Foreskin keratinocyte (primary cell): ENCODE measurements at places on chromosomes 2 and 18.

GRCh38 chr2:143877056-143877455 is 642.9 kb downstream of the ZEB2 start:
- DNase-seq, result no peak

DNA sequence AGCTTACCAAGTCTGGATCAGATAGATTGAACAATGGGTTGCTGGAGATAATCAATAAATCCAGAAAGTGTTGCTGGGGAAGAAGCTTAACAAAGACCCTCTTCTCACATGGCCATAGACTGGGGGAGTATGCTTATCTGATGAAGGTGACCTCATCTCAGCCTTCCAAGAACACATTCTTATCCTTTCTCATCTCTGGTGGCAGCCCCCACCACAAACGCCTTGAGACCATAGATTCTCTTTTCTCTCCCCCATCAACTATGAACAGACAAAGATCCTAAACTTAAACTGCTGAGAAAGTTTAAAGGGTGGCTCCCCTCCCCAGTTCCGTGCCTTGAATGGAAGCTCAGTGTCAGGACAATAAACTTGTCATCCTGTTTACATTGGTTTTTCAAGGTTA is 428.7 kb upstream of the TRIB2 start:
- DNase-seq, result no peak

- no peak for DNase-seq
These were observed 1120.8 kb upstream of the TMEFF2 start for GRCh38 chr2:193315428-193316091.

DNA sequence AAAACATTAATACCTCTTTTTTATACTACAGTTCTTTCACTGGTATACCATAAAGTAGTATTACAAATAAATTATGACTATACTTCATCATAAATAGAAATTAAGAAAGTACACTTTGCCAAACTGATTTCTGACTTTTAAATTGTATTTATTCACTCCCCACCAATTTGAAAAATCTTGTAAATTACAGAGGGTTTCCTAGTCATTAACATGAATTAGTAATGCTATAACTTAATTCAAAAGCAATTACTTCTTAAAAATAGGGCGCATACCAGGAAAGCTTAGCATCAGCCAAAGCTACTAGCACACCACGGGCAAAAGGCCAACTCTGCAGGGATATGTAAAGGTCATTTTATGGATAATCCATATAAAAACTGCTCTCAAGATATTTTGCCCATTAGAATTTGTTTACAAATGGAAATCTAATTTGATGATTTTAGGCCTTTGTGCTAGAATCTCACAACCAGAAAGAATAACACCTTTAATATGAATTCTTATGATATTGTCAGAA is 142.3 kb downstream of the PIGN start:
- DNase-seq, result no peak

DNA sequence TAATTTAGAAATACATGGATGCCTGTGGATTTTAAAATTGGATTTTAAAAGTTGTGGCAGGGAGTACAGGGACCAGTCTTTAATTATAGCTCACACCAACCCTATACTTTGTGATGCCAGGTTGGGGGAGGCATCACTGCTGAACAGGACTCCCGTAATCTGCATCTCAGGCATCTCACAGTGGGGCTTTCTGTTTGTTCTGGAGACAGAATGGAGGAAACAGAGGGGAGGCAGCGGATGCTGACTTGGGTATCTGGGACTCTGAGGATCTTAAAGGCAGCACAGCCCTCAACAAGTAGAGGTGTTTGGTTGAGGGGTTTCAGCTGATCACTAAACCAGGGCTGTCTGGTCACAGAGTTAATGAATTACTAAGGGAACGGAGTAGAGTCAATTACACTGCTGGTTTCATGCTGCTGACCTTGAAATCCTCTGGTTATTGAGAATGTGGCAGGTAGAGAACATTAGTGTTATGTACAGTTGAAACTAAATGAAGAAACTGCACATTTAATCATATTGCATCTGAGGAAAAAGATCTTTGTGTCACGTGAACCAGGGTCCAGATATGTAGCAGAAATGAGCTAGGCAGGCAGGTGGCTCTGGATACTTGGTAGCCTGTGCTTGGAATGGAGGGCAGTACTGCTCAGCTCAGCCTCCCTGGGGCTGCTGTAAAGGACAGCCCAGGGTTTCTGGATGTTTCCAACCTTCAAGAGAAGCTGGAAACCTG is 40.3 kb downstream of the FHOD3 start:
- no peak for DNase-seq

DNA sequence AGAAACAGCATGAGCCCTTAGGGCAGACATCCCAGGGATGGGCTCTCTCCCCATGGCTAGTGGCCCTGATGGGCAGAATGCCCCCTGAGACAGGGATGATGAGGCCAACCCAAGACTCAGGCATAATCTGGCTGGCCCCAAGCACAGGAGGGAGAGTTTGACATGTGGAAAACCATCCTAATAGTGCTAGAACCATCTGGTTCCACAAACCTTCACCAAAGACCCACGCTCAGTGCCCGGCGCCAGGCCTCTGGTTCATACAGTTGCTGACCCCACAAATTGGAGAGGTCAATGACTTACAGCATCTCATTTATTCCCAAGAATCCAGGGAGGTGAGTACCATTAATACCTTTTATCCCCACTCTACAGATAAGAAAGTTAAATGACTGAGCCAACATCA is 95.5 kb downstream of the TNS1 start:
- no peak for DNase-seq

GRCh38 chr2:160614391-160614790 is 120.8 kb upstream of the RBMS1 start:
- no peak for DNase-seq

DNA sequence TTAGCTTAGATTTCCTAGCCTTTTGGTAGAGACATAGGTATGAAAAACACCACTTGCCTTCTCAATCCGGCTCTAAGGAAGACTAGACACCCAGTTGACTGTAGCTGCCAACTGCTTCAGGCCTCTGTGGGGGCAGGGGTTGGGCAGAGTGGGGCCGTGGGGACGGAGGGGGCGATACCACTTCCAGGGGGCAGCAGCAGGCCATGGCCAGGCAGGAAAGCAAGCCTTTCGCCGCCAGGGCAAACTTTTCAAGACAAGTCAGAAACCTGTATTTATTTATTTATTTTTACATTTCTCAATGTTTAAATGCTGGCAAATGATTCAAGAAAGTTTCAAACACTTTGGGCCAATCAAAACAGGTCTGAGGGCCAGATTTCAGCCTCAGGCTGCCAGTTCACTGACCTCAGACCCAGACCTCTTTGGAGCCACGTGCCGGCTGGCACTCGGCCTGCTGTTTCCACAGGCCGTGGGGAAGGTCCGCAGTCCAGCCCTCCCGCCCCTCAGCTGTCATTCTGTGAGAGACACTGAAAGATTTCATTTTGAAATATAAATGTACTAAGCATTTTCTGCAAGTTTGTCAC is 63.8 kb downstream of the MEX3C start:
- DNase-seq, result no peak

DNA sequence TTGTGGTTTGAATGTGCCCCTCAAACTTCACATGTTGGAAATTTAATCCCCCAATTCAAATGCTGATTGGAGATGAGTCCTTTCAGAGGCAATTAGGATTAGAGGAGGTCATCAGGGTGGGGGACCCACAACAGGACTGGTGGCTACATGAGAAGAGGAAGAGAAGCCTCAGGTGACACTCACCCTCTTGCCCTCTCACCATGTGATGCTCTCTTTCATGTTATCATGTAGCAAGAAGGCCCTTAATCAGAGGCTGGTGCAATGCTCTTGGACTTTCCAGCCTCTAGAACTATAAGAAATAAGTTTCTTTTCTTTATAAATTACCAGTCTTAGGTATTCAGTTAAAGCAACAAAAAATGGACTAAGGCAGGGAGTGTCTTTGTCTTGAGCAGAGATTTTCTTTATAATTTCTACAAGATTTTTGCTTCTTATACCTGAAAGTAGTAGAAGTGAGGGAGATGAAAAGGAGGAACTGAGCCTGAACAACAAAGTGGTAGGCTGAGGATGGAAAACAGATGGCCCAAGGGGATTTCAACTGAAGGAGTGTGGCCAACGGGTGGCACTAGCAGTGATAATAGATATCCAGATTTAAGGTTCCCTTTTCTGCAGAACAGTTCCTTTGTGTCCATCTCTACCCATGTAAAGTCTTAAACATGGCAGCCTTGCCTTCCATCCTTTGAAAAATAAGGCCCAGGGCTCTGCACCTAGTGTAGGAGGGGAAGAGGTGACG is 49.2 kb upstream of the TGIF1 start:
- no peak for DNase-seq
